BE2C (cell line): ENCODE measurements at places on chromosomes 16 and 17.

- DNase-seq, result no peak
Measured at GRCh38 chr17:4176808-4177472, 33.9 kb downstream of the CYB5D2 start.

GRCh38 chr17:57226793-57227192 is 29.5 kb upstream of the MSI2 start:
- no peak for DNase-seq

GRCh38 chr17:40443988-40444899 is 994 bp downstream of the IGFBP4 start:
- peak; percentile 43 for DNase-seq

- no peak for DNase-seq
Measured at GRCh38 chr17:76840884-76841775, 27.1 kb upstream of the MGAT5B start.

GRCh38 chr17:51435171-51435552 is 174.8 kb downstream of the UTP18 start:
- DNase-seq, result no peak

DNA sequence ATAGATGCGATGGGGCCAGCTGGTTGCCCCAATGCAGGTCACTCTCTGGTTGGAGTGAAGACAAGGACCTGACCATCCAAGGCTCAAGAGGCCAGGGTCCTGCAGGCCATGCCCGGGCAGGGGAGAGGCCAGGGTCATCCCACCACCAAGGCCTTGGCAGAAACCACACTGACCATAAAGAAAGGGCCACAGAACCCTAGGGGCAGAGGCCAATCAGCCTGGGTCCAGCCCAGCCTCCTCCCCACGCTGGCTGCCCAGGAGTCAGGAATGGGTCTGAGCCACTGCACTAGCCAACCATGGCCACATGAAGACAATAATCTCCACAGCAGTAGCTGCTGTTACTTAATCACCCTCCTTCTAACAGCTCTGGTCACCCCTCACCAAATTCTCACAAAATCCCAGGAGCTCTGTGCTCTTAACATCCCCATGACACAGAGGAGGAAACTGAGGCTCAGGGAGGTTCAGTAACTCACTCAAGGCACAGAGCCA is 10.2 kb upstream of the BCAR1 start:
- no peak for DNase-seq

- DNase-seq, result peak; percentile 67
Measured at GRCh38 chr16:9159839-9160550, 68.6 kb downstream of the HAPSTR1 start.

- no peak for DNase-seq
Measured at GRCh38 chr17:43983196-43983514, 21.3 kb upstream of the NAGS start.

DNA sequence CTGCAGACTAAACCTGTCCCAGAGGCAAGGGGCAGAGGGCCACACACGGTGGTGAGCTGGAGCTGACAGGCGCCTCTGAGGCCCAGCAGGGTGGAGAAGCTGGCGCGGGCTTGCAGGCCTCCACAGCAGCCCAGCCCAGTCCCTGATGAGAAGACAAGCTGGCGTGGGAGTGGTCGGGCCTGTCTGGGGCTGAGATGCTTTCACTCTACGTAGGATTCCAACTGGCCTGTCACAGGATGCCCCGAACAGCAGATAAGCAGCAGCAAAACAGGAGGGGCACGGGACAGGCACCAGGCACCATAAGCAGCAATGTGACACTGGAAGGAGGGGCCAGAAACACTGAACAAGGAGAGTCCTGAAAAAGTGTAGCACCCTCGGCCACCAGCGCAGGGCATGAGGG is 40.1 kb downstream of the PEMT start:
- DNase-seq, result peak; percentile 81

GRCh38 chr16:3520841-3521240 is 20.0 kb downstream of the CLUAP1 start:
- no peak for DNase-seq

DNA sequence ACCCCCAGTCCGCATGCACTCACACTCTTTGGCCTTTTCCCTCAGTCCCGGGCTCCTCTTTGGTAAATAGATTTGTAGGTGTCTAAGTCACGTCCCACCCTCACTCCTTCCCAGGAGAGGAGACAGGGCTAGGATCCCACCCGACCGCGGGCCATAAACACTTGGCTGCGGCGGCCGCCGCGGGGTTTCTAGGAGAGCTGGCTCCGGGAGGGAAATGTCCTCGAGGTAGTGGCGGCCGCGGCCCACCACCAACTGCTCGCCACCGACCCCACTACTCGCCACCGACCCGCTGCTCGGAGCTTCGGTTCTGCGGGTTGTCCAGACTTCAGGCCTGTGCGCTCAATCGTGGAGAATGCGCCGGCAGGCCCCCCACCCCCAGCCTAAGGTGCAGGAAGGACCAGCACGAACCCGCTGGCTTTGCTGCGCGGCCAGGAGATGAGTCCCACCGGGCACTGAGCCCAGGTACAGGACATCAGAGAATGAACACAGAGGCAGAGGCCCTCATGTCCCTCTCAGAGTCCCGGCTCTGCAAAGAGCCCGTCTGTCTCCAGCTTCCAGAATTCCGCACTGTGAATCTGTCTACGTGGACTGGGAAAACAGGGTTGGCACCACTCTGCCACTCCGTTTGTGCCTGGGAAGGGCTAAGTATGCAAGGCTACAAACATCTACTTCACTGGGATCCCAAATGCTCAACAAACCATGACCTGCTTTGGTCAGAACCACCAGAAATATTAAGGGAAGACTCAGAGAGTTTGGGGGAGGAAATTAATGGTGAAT is 2.5 kb downstream of the PRAC2 start:
- no peak for DNase-seq

DNA sequence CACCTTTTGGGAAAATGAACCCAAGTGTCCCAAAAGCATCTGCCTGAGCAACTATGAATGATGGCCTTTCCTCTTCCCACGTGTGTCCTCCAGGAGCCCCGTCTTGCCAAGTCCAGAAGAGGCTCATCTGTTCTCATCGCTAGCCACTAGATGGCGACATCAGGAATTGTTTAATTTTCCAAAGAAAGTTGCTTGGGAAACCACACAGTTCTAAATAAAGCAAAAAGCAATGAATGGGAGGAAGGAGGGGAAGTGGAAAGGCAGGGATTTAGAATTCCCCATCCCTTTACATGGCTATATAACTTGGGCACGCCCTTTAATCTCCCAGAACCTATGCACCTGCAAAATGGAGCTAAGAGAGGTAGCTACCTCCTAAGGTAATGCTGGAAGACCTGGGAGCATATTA is 9.0 kb upstream of the CDH5 start:
- peak; percentile 59 for DNase-seq

DNA sequence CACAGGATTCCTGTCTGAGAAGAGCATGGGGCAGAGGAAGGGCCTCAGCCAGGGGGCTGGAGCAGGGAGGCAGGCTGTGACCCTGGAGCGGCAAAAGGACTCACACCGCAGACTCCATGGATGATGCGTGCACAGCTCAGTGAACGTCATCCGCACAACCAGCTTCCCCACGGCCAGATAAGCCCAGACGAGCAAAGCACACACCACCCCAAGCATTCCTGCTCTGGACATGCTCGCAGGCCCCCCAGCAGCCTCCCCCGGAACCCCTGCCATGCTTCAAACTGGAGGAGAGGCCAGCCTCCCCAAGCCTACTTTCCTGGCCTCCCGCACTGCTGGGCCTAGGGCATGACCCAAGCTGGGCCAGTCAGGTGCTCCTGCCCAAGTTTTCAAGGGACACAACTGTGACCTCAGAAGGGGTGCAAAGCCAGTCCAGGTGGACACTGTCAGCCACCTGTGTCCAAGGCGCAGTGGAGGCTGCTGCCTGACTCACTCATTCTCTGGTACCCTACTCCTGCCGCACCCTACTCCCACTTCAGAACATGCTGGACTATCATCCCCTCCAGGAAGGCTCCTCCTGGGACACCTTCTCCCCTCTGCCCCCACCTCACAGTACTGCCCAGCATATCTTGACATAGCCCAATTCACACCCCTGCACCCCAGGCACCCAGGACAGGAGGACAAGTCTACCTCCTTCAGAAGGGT is 4.8 kb downstream of the BCAR1 start:
- DNase-seq, result no peak

GRCh38 chr17:65756760-65757159 is 195.3 kb upstream of the AXIN2 start:
- no peak for DNase-seq

- DNase-seq, result no peak
Measured at GRCh38 chr16:20803192-20803560, 3.1 kb downstream of the ERI2 start.

- DNase-seq, result no peak
Measured at GRCh38 chr16:11980136-11980844, 3.8 kb downstream of the SNX29 start.

DNA sequence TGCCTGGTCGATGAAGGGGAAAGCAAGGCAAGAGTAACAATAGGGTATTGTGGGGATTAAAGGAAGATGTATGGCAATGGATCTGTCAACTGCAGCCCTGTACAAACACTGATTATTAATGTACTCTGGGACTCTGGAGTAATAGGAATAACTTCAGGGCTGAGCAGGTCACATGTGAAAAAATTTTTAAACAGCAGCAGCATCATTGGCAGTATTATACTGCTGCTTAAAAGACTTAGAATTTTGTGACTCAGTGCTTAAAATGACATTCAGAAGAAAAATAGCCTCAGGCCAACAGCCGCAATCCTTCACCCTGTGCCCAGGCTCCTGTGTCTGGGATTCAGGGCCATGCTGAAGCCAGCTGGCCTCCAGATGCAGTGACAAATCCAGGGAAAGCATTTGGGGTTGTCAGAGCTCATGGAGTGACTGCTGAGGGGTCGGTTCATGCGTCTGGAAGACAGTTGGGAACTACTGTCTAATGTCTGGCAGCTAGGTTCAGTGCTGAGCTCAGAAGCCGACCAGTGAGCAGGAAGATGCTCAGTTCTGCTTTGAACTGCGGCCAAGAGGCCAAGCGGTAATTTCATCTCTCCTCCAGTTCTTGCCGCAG is 22.2 kb downstream of the TEX2 start:
- peak; percentile 74 for DNase-seq

DNA sequence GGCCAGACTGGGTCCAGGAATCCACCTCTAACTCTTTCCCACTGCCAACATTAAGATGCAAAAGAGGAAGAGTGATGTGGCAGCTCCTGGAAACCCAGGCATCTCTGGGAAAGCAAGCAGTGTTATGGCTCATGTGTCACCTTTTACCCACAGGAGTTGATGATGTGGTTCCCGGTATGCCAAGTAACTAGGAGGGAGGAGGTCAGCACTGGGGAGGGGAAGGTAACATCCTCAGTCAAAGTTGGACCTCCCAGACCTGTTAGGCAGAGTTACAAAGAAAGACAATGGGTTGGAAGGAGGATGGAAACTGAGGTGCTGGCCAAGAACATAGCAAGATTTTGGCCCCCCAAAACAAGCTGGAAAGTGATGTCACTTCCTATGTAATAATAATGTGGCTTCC is 11.4 kb downstream of the KRABD2 start:
- no peak for DNase-seq

DNA sequence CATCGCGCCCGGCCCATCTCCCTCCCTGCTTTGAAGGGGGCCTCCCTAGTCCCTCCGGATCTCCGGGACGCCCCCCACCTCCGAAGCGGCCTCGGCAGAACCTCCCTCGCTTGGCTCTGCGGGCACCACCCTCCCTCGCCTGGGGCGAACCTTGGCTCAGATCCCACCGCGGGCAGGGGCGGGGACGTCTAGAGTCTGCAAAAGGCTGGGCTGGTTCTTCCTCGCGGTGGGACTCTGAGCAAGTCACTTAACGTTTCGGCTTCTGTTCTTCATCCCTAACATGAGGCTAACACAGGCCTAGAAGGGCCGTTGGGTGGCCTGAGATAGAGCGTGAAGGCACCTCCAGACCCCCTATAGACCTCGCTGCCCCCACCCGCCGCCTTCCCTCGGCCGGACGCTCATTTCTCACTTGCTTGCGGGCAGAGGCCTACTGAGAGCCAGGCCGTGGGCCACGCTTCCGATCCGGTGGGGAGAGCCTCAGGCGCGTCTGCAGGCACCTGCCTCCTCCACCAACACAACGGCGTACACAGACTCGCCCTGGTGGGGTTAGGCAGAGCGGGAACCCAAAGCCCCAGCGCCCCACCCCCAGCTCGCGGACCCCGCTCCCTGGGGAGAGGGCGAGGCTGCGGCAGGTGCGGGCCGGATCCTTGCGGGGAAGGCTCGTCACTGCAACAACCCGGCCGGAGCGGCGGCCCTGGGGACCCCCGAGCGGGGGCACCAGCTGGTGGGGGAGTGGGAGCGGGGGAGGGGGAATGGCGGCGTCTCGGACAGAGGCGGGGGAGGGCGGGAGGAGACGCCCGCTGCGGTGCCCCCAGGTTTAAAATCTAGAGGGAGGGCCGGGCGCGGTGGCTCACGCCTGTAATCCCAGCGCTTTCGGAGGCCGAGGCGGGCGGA is 5.4 kb downstream of the MYO1C start:
- DNase-seq, result no peak

DNA sequence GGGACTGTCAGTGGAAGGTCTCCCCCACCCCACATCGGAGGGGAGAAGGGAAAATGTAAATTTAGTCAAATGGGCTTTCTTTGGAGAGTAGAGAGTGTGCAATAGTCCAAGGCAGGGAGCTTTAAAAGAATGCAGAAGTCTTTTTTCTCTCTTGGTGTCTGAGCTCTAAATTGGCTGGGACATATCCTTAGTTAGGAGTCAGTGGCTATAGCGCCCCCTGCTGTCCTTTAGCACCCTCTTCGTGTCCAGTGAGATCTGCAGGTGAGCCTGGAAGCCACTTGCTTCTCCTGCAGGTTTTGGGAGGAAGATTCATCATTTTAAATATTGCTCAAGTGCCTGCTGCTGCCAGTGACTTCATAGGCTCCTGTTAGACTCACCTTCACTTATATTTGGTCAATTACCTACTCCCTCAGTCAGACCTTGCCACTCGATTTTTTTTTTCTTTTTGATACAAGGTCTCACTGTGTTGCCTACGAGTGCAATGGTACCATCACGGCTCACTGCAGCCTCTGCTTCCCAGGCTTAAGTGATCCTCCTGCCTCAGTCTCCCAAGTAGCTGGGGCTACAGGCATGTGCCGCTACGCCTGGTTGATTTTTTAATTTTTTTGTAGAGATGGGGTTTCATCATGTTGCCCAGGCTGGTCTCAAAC is 174.8 kb downstream of the PRKCB start:
- DNase-seq, result peak; percentile 67

DNA sequence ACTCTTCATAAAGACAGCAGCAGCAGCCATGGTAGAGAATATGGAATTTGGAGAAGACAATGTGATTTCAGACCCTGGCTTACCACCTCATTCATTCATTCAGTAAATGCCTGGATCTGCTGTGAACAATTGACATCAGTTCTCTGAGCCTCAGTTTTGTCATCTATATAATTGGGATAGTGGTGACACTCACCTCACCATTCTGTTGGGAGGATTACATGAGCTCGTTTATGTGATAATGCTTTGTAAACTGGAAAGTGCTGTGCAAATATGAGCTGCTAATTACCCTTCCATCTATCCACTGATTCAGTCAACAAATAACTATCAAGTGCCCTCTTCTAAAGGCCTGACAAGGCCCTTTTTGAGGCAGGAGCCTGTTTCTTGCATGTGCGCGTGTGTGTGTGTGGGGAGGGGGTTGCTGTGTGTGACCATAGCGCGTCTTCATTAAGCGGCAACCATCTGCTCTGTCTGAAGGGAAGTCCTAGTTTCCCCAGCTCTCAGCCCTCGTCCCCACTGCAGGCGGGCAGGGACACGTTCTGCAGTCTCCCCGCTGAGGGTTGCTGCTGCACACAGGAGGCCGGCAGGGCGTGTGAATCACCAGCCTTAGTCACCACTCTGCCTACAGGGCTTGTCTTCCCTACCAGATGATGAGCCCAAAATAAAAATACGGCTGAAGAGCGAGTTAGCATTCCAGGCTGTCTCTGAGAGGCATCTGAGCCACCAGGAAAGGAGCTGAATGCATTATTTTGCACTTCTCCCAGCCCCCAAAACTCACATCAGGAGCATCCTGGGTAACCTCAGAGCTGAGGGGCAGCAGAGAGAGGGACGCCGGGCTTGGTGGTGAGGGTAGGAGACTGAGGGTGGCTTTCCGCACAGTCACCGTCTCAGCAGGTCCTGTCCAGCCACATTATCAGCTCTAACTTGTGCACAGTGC is 19.9 kb downstream of the ARL4D start:
- peak; percentile 75 for DNase-seq
